ENCODE measurements at places on chromosomes 13 and 19.

DNA sequence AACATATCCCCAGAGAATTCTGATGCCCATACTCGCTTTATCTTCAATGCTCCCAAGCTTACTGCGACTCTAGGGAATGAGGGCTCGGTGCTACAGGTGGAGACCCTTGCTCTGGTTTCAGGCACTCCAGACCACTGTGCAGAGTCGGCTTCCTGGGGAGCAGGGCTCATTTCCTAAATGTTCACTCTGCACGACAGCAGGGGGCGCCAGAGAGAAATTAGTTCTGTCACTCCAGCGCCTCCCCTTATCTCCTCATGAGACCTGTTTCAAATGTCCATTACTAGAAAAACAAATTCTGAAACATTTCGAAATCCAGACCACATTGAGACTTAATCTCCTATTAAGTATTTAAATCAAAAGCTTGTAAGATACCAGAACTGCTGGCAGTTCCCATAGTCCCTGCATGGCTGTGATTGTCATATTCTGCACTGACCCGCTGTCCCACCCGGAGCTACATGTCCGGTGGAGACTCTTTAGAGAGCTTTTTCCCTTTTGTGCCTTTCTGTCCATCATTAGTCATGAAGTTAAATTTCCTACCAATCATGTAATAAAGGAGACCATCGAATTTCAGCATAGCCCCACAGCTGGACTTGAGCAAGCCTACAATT is 22.4 kb downstream of the EPSTI1 start:
- DNase-seq: peak; percentile 88

DNA sequence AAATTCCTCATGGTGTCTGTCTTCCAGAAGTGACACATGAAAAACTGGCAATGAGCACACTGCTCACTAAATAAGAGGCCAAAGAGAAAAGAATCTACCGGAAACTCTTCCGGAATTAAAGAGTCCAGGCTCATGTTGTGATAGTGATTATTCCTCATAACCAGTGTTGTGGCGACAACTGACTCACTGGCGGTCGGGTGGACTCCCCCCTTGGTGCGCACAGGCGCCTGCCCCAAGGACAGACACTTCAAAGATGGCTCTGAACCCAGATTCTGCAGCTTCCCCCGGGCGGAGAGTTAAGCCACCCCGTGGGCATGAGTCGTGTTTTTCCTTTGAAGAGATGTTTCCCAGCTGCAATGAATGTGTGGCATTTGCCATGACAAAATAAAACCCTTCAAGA is 10.3 kb downstream of the IL17D start:
- DNase-seq: no peak

DNA sequence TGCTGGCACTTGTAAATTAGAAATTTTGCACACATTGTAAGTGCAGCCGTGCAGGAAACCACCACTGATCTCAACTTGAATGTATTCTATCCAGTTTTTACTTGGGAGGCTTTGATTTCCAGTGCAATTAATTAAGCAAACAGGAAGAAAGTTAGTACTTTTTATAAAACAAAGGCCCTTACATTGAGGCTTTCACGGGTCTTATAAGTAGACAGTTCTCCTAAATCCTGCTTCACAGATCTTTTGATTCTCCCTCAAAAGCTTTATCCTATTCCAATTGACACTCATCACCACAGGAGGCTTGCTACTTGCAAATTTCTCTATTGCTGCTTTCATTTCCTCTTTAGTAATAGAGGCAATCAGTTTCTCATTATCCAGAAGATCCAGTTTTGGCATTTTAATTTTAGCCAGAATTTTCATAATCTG is 90.1 kb downstream of the ERCC5 start:
- DNase-seq: no peak

- DNase-seq: no peak
Observed at GRCh38 chr13:37288057-37288720, 182.7 kb upstream of the CSNK1A1L start.

- DNase-seq: no peak
Observed at GRCh38 chr19:10004617-10005016, 5.7 kb downstream of the COL5A3 start.

- no peak for DNase-seq
Observed at GRCh38 chr19:28585796-28586195, 627.2 kb downstream of the UQCRFS1 start.

GRCh38 chr13:112852392-112852791 is 116.6 kb upstream of the MCF2L start:
- DNase-seq: no peak

DNA sequence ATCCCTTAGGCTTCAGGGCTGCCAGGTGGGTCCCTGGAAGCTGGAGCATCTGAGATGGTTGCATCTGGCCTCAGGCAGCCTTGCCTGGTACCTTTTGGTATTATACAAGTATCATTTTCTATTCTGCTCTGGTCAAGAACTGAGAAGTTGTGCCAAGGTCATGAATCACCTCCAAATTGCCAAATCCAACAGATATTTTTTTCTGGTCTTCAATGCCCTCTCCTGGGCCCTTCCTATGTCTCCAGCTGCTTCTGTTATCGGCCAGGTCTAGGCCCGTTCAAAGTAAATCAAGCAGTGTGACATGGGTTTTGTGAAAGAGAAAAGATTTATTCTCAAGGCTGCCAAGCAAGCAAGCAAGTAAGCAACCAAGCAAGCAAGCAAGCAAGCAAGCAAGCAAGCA is 271.1 kb upstream of the MAB21L1 start:
- DNase-seq: no peak

DNA sequence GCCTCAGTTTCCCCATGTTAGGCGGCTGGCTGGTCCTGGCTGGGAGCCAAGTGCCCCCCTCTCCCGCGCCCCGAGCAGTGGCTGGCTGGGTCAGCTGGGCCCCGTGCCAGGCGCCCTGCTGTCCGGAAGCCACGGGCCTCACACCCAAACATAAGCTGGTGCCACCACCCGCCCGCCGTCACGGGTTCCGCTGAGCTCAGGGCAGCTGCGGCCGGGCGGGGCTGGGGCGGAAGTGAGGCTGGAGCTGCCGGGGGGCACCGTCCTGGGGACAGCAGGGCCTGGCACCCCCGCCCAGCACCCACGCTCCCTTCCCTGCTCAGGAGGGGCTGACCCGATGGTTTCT is 19.3 kb downstream of the HCN2 start:
- DNase-seq: no peak

- no peak for DNase-seq
Observed at GRCh38 chr13:28671126-28671792, 12.3 kb downstream of the POMP start.

DNA sequence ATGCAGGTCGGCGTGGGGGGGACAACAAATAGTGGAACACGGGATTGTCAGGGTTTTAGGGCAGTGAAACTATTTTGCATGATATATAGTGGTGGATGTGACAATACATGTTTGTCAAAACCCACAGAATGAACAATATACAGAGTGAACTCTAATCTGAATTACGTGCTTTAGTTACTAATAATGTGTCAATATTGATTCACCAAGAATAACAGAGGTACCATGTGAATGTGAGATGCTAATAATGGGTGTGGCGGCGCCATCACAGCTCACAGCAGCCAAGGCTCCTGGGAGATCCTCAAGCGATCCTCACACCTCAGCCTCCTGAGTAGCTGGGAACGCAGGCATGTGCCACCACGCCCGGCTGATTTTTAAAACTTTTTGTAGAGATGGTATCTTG is 12.9 kb downstream of the ELAVL1 start:
- DNase-seq: no peak
